ENCODE measurements at places on chromosomes 7 and 10.

DNA sequence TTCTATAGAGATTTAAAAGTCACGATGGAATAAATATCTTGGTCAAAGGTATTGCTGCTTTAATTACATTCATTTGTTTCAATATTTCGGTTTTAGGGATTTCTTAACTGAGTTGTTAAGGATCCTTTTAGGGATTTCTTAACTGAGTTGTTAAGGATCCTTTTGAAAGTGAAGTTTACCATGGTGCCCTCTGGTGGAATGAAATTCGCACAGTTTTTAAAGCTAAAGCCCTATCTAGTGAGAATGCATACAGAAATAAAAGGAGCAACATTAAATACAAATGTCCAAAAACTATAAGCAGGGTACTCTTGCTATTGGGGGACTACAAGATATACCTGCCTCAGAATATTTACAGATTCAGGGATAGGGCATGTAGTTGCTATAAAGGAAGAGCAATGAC, 193.7 kb downstream of the RNLS start:
- DNase-seq: peak; percentile 61

GRCh38 chr10:19918794-19919193, 102.6 kb downstream of the PLXDC2 start:
- DNase-seq: peak; percentile 68

- DNase-seq: no peak
These were observed 56.3 kb downstream of the SLC13A1 start for GRCh38 chr7:123143252-123144006.

DNA sequence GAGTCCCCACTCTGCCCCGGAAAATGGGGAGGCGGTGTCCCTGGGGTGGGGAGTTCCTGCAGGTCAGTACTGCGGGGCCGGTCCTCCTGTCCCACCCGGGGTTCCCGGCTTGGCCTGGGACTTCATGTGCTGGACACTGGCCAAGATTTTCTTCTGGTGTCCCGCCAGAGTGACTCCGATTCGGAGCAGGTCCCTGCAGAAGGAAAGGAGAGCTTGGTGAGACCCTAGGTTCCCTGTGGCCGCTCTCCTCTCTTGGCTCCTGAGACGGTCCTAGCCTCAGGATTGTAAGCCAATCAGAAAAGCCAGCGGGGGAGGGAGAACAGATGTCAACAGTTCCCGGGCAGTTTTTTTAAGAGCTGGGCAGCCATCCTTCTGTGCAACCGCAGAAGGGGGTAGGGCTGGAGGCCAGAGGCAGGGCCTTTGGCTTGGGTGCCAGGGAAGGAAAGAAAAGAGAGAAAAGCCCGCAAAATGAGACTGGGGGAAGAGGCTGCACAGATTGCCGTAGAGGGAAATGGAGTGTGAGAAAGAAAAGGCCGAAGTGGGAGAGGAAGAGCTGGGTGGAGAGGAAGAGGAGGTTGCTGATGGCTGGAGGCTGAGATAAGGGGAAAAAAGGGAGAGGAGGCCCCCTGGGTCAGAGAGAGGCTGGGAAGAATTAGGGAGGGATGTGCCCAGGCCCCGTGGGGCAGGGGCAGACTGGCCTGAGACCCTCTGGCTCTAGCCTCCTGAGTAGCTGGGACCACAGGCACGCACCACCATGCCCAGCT, 23.7 kb downstream of the EPHB4 start:
- DNase-seq: peak; percentile 95

DNA sequence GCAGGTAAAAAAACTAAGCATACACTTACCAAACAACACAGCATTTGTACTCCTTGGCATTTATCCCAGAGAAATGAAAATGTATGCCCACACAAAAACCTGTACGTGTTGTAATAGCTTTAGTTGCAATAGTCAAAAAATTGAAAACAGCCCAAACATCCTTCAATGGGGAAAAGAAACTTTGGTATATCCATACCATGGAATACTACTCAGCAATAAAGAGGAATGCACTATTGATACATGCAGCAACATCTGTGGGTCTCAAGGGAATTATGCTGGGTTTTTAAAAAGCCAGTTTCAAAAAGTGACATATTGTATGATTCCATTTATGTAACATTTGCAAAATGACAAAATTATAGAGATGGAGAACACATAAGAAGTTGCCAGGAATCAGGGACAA, 35.4 kb downstream of the DPCD start:
- no peak for DNase-seq

DNA sequence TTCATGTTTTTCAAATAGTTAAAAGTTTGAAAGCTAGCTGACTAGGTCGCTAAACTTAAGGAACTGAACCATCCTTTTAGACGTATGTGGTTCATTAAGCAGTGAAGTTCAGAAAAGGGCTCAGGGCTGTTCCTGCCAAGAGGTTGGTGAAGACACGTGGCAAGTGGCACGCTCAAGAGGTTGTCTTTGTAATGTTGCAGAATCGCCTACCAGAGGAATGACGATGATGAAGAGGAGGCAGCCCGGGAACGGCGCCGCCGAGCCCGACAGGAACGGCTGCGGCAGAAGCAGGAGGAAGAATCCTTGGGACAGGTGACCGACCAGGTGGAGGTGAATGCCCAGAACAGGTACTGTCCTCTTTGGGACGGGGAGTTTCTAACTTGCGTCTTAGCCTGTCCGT, 57.8 kb upstream of the AGBL3 start:
- DNase-seq: no peak

DNA sequence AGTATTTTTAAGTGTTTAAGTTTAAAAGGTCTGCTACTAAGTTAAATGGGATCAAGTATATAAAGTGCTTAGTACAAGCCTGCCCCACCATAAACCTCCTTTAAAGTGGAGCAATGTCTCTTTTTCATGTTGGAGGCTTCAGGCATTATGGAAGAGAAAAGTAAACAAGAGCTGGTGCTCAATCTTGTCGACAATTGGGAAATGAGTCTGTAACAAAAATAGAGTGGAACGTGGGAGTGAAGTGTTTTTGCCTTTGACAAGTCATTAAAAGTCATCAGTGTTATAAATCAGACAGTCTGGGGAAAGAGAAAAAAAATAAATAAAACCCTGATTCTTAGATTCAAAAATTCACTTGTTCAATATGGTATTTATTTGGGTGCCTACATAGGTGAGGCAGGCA, 44.7 kb downstream of the DNAJC12 start:
- DNase-seq: no peak

GRCh38 chr7:41979834-41980307, 257.1 kb downstream of the GLI3 start:
- peak; percentile 36 for DNase-seq

DNA sequence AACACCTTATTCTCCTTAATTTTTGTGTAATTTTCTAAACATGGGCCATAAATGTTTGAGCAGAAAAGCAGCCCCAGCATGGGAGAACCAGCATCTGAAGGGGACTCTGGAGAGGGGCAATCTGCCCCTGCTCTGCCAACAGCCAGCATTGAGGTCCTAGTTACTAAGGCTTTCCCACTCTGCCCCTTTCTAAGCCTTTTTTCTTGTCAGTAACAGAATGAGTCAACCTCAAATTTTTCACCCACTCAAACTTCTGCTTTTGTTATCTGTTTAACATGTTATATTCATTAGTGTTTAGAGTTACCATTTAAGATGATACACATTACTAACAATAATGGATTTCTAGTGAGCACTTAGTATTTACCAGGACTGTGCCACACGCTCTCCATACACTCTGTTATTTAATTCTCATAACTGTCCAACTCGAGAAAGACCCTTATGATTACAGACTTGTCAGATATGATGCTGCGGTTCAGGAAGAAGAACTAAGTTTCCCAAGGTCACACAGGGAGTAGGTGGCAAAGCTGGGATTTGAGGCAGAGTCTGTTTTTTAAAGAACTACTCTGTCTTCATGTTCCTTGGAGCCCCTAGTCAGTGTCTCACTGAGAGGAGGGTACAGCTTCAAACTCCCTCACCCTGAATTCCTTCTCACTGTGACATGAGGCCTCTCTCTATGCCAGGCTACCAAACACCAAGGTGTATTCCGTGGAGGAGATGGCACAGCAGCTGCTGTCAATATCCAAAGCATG, 19.9 kb upstream of the GPAM start:
- no peak for DNase-seq

DNA sequence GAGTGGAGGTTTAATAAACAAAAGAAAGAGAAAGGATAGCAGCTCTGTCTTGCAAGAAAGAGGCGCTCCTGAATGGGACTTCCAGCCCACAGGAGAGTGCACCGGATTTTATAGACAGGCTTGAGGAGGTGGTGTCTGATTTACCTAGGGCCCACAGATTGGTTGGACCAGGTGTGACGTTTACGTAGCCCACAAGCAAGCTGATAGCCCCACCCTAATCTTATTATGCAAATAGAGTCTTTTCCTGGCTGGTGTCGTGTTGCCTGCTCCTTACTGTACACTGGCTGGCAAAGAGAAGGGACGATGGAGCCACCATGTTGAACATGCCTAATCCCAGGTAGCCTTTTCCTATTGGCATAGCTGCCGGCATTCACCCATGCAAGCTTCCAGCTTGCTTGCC, 319.7 kb upstream of the POM121L12 start:
- no peak for DNase-seq

All from DMS53 (cell line).